RPMI7951 (cell line): ENCODE measurements at places on chromosomes 5 and 9. TPM values are rescaled to one million over a fixed set of nuclear protein-coding genes. Genes with fewer than 3 reads are reported as not detected.

- no peak for DNase-seq
These were observed 5.2 kb upstream of the CRB2 start for GRCh38 chr9:123350590-123351310.

DNA sequence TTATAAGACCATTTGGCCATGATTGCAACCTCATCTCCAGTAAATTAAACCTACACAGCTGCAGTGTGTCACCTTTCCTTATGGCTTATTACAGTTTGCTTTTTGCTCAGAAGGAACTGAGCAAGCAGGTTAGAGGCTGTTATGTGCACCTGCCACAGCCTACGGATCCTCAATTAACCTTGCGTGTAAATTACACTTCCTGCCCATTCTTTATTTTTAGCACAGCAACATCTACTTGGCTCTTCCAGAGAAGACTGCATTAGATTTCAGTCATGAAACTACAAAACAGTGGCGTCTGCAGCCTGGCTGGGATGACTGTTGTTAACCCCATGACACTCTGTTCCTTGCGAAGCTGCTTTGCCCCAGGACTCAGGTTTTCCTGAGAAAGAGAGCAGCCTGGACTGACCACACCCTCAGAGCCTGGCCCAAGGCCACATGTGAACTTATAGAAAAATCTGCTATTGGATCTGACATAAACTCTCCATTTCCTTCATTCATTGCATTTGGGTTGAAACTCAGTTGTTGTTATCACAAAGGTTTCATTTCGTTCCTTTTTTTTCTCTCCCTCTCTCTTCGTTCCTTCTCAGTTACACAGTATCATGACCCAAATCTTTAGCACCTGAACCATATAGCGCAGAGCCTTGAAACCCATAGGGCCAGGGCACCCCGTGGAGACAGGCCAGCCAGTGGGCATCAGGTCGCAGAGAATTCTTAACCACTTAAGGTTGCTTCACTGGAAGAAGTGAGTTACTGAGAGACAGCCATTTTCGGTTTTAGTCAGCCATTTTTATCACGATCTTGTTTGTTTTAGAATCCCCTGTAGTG, 138.6 kb downstream of the PALM2AKAP2 start:
- peak; percentile 10 for DNase-seq

DNA sequence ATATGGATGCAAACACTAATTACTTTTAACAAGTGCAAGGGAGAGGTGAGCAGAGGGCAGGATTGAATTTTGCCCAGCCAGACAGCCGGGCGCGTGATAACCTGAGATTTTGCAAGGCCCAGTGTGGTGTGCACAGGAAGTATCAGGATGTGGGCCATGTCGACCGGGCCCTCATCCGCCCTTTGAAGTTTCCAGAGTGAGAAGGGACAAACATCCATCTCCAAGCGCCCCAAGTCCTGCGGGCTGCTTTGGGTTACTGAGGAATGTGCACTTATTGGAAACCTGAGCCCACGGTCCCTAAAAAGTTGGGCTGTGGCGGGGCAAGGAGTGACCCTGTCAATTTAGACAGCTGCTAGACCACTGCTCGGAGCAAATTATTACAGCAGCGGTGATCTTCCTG, 272.2 kb upstream of the IRX2 start:
- DNase-seq: no peak

Gene IL5
- total RNA-seq: not detected in 2 replicates

Gene ZNG1C
- total RNA-seq: 16.3 and 21.0 TPM in 2 replicates

DNA sequence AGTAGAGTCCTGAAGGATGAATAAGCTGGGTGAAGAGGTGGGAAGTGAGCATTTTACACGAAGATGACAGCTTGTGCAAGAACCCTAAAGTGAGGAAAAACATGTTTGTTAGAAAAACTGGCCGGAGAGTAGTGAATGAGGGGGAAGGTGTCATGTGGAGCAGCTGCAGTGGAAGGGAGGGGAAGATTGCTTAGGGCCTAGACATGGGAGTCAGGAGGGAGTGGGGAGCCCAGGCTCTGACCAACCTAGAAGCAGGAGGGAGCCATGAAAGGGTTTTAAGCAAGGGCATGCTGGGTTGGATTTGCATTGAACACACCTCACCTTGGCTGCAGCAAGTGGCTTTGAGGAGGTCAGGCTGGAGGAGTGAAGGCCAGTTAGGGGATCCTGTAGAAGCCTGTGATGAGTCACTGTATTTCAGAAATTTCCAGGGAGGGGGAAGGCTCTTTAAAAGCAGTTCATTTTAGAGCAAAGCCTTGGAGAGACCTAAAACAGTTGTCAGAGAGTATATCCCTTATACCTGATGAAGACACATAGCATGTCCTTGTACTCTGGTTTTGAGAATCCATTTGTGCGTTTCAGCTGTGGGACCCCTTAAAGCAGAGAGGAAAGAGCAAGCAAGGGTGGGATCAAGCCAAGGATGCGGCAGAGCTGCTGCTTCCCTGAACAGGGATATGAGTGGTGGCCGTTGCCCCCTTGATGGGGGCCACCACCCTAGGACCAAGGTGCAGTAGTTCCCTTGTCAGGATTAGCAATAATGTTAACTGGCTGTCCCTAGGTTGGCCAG, 45.4 kb downstream of the ANGPTL2 start:
- DNase-seq: peak; percentile 2

DNA sequence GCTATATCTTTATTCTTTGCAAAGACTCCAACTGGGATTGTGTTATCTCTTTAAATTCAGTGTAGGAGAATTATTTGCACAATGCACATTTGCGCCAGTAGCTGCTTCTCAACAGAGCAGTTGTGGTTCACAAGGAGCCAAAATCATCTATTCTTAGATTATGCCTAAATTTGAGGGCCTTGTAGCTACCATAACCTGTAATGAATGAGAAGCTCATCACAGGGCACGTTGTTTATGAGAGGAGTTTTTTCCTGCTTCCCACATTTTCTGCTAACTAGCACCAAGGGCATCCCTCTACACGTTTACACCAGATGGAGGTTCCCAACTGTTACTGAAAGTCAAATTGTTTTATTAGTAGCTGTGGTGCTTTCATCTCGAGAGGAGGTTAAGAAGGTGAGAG, 322.4 kb downstream of the TMEM161B start:
- no peak for DNase-seq

DNA sequence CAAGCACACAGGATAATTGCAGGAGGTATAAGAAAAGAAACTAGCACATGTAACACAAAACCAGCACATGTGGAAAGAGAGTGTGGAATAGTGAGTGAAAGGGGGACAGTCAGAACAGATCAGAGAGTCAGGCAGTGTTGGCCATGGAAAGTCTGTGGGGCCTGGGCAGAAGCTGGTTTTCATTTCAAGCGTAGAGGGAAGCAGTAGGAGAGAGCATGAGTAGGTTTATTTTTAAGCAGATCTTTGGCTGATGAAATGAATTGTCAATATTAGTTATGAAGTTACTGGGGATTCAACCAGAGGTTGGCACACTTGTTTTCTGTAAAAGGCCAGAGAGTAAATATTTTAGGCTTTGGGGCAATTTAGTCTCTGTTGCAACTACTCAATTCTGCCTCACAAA, 283.1 kb downstream of the SMARCA2 start:
- DNase-seq: no peak

Gene SCGB3A2
- total RNA-seq: not detected in 2 replicates

Gene DRD1
- total RNA-seq: not detected in 2 replicates

Gene HAPLN1
- total RNA-seq: under 0.01 TPM in 1 of 2 replicates, not detected in the other

Gene LCN15
- not detected in 2 replicates for total RNA-seq

- peak; percentile 72 for DNase-seq
These were observed 509.8 kb upstream of the TLE4 start for GRCh38 chr9:79061752-79062616.

- no peak for DNase-seq
These were observed 310.8 kb downstream of the CDH12 start for GRCh38 chr5:22542340-22542739.

Gene DIPK1B
- not detected in 2 replicates for total RNA-seq

DNA sequence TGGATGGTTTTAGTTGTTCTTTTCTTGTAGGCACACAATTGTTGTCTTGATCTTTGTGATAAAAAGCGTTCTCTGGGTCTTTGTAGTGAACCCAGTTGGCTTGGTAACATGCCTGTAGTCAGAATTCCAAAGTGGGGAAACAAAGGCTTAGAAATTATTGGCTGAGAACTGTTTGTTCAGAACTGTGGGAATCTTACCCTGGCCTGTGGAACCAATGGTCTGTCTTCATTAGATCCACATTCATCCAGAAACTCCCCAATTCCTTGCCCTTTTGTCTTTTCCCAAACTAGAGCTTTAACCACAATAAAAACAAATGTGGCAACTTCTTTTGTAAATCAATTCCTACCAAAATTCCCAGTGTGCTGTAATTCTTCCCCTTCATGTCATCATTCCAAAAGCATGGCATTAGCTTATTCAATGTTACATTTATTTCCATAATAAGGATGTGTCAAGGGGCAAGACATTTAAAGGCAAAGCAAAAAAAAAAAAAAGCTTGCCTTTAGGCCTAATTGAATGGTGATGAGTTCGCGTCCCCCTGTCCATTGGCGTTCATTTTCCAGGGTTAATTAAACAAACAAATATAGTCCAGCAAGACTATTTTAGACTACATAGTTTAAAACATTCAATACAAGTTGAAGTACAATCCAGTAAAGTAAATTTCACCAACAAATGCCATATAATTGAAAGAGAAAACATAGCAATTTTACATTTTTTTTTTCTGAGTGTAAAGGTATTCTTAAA, 249.8 kb upstream of the ZNF608 start:
- DNase-seq: no peak

- DNase-seq: no peak
These were observed 45.6 kb downstream of the ANKH start for GRCh38 chr5:14825977-14826376.

GRCh38 chr9:88746029-88746742, 211.2 kb downstream of the NXNL2 start:
- DNase-seq: peak; percentile 86
